Amniotic stem cell (primary cell): ENCODE measurements at places on chromosomes 4 and X.

DNA sequence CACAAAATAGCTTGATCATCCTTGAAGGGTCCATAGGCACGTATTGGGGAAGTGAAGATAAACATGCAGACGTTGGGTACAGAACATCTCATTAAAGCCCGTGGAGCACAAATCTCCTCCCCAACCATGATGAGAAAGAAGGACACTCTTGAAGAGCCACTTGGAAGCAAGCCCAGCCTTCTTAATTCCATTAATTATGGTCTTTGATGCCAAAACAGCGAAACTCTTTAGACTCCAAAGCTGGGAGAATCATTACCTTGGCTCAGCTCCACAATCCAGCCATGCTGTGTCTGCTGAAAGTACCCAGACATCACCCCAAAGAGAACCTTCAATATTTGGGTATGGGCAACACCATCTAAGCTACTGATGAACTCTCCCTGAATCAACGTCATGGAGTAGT is 169.0 kb upstream of the MBNL3 start:
- no peak for DNase-seq

DNA sequence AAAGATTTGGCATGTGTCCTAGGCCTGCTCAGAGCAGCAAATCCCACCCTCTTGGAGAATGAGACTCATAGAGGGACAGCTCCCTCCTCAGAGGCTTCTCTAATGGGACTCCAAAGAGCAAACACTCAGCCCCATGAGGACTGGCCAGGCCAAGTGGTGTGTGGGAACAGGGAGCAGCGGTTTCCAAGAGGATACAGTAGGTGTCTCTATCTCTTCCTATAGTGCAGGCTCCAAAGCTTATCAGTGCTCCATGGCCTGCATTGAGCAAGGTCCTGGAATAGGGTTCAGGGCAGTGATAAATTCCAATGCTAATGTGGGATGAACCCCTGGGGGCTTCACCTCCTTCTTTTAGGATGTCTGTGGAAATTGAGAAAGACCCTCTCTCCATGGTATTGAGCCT is 15.7 kb upstream of the MAGEA10 start:
- no peak for DNase-seq

DNA sequence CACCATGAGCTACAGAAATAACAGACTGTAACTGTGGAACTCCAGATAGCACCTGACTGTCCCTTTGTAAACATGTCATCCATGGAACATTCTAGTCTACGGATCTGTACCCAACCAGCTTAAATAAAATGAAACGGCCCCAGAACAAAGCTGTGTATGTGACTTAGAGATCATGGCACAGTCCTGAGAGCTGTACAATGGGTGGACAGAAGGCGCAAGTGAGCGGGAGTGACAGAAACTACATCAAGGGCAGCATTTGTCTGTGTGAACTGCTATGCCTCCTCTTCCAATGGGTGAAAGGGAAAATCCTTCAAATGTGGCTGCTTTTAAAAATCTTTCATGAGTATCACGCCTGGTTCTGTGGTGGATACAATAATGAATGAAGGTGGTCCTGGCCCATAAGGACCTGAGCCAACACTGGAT is 72.5 kb downstream of the FAT1 start:
- DNase-seq: no peak

GRCh38 chr4:88297725-88298454 is 13.5 kb upstream of the PPM1K start:
- no peak for DNase-seq

GRCh38 chrX:119880076-119880475 is 8.4 kb downstream of the NDUFA1 start:
- DNase-seq: no peak

DNA sequence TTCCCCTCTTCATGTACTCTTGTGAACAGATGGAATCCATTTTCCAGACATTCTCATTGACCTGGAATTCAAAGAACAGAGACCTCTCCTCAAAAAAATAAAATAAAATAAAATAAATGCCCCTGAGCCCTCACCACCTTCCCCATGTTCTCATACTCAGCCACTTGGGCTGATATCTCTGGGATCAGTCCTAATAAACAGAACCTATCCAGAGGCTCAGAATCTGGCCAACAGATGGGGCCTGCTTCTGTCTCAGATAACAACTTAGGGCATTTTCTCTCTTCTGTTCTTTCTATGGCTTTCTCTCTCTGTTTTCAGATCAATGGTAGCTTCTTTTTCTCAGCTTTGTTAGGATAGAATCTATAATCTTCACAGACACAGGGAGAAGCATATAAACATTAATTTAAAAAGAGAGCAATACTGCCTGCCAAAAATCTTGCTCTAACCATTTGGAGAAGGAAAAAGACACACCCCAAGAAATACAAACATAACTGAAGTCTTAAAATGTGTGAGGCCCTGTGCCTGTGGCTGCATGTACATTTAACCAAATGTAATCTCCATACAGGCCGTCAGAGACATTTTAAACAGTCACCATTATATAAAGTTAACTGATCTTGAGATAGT is 907.1 kb downstream of the FAT4 start:
- no peak for DNase-seq

GRCh38 chr4:153099391-153100140 is 104.7 kb upstream of the TRIM2 start:
- no peak for DNase-seq

GRCh38 chr4:108978066-108978465 is 215.2 kb upstream of the ETNPPL start:
- no peak for DNase-seq

DNA sequence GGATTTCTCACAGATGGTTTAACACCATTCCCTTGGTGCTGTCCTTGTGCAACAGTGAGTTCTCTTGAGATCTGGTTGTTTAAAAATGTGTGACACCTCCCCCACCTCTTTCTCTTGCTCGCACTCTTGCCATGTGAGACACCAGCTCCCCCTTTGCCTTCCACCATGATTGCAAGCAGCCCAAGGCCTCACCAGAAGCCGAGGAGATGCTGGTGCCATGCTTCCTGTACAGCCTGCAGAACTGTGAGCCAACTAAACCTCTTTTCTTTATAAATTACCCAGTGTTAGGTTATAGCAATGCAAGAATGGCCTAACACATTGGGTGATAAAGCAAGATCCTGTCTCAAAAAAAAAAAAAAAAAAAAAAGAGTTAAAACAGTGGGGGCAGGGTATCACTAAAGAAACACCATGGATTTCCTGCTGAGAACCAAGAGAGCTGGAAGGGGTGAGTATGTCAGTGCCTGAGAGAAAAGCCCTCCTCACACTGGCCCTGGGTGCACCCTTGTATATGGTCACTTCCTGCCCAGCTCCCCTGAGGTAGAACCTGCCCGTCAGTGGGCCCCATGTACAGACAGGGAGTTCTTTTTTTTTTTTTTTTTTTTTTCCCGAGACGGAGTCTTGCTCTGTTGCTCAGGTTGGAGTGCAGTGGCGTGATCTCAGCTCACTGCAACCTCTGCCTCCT is 46.4 kb downstream of the APOO start:
- DNase-seq: no peak

DNA sequence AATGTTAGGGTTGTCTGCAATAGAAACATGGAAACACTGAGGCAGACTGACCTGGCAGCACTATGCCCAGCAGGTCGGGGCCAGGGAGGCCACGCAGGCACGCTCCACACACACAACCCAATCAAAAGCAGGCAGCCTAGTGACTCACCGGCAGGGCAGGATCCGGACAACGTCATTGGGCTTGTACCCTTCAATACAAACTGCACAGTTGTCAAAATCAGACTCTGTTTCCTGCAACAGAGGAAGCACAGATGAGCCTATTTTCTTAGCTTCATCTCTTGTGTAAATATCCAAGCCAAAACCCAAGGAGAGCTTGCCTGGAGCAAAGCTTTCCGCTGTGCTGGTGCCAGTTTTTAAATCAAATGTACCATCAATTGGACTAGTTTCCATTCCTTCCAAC is 185.8 kb downstream of the RNF150 start:
- DNase-seq: no peak

- DNase-seq: no peak
These were observed 60.2 kb upstream of the GPC4 start for GRCh38 chrX:133475521-133475920.

- DNase-seq: no peak
These were observed 687.9 kb downstream of the ARAP2 start for GRCh38 chr4:35556387-35556786.

GRCh38 chrX:53093177-53093655 is 726 bp upstream of the KANTR start:
- DNase-seq: peak; percentile 45

GRCh38 chr4:87216469-87216868 is 3.9 kb downstream of the KLHL8 start:
- no peak for DNase-seq

- DNase-seq: no peak
These were observed 12.3 kb downstream of the NAT8L start for GRCh38 chr4:2071252-2071911.

DNA sequence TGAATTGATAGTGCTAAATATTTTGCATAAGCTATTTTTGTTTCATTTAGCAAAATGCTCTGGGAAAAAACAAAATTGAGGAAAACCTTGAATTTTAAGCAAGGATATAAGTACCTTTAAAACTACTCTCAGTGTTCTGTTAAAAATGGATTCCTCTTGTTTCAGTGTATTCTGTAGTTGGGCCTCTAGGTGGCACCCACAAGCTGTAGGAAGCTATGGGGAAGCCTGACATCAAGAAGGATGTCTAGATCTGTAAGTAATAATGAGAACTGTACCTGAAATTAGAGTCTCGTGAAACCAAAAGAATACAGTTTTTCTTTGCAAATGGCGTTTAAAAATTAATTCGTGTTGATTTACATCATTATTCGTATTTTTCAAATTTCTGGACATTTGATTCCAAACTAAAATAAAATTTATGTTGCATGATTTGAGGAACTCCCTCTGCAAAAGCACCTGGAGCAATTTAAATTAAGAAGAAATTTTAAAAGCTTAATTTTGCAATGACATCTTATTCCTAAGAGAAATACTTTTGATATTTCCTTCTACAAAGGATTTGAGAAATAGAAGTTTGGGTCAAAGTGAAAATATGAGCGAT is 51.2 kb downstream of the TMPRSS11E start:
- no peak for DNase-seq

DNA sequence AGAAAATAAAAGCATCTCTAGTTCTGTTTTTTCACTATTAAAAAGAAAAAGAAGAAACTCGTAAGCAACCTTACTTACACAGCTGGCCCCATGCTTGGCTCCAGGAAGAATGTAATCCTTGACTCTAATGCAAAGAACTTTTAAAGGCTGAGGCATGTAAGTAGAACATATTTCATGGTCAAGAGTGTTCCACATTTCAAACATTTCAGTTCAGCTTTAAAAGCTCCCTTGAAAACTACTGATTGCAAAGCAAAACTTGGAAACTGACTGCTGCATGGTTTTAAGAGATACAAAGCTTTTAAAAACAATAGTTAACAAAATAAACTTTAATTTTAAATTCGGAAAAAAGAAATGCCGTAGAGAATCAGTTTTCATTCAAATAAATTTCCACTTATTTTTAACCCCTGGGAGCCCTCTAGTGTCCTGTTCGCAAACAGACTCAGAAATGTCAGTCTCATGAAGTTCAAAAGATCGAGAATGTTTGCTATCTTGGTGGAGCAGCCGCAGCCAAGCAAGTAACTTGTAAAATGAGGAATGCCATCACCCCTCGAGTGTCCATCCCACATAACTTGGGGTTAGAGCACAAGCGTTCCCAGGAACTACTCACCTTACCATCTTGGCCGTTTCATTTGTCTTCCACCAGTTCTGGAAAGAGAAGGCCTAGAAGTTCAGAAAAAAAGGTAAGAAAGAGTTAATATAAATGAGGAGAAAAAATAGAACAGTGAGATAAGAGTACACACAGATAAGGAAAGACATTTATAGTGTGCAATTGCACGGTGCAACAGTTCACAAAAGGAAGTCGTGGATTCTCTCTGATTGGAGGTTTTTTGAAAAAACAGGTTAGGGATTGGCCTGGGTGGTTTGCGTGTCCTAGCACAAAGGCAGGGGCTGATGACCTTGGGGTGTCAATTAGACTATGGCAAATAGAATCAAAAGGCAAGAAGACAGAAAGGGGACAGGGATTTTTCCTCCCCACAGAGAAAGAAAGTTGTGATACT is at the start of gene GASK1B:
Gene GASK1B (minus strand): TSS at position 765 of the 998 bp plus-strand sequence. CDS start 1,650 bp downstream, outside the sequence.
- peak; percentile 22 for DNase-seq

DNA sequence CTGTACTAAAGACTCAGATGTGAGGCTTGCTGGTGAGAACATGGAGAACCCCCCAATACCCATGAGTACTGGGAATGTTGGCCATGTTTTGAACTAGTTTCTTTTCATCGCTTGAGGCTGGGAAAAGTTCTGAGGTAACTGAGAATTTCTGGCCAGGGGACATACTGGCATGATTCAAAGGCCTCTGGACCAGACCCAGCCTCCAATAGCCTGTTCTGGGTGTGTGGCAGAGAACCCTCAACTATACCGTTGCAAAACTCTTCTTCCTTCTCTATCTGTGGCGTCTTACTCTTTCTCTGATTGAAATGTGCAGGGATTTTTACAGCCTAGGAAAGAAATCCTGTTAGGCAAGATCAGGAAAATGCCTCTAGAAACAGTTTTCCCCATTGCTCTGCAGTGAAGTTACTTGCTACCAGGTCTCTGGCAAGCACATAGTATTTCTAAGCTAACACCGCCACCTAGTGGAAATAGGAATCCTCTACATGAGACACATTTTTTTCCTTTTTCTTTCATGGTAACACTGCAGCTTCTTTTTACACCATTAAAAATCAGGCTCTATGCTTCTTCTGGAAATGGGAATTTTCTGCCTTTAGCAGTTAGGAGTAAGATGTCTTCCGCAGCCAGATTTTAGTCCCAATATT is 170.7 kb upstream of the ZCCHC13 start:
- peak; percentile 26 for DNase-seq
